ENCODE measurements at places on chromosomes 1 and 21.

- DNase-seq: no peak
These were observed 60.1 kb downstream of the KCNK1 start for GRCh38 chr1:233673947-233674431.

GRCh38 chr1:44947063-44947773 lies 39.2 kb downstream of the EIF2B3 start:
- DNase-seq: no peak

DNA sequence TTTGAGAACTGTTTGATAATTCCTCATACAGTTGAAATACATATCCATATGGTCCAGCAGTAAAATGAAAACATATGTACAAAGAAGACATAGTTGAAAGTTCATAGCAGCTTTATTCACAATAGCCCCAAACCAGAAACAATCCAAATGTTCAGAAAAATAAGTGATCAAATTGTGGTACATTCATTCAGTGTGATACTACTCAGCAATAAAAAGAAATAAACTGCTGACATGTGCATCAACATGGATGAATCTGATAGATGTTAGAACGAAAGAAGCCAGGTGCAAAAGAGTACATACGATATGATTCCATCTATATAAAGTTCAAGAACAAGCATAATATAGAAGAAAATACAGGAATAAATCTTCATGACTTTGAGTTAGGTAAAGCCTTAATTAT lies 77.2 kb downstream of the EVI5 start:
- DNase-seq: no peak

GRCh38 chr1:38536089-38536488 lies 323.5 kb downstream of the RRAGC start:
- no peak for DNase-seq

DNA sequence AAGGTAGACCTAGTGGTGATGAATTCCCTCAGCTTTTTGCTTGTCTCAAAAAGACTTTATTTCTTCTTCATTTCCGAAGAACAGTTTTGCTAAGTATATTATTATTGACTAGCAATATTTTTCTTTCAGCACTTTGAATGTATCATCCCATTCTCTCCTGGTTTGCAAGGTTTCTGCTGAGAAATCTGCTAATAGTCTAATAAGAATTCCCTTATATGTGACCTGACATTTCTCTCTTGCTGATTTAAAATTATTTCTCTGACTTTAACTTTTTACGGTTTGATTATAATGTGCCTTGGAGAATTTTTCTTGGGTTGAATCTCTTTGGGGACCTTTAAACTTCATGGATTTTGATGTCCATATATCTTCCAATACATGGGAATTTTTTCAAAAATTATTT lies 628.3 kb upstream of the ADGRL2 start:
- DNase-seq: no peak

DNA sequence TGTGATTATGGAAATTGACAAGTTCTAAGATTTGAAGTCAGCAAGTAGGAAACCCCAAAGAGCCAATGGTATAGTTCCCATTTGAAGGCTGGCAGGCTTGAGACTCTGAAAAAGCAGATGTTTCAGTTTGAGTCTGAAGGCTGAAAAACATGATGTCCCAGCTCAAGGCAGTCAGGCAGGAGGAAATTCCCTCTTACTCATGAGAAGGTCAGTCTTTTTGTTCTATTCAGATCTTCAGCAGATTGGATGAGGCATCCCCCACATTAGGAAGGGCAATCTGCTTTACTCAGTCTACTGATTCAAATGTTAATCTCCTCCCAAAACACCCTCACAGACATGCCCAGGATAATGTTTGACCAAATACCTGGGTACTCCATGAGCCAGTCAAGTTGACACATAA lies 372.5 kb upstream of the ST6GALNAC5 start:
- no peak for DNase-seq

DNA sequence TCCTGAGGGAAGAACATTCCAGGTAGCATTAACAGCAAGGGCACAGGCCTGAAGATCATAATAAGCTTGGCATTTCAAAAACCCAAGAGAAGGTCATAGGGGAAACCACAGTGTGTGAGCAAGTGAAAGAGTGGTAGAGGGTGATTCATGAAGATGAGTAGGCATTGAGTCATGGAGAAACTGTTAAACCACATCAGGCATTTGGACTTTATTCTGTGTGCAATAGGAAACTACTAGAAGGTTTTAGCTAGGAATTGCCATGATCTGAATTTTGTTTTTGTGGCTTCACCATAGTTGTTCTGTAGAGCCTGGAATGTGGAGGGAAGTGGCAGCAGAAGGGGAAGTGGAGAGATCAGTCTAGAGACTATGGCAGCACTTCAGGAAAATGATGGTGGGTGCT lies 359.0 kb upstream of the PTBP2 start:
- DNase-seq: no peak

Measured in progenitor cell of endocrine pancreas (in vitro differentiated cells).